ENCODE measurements at places on chromosomes 7 and 10.

GRCh38 chr10:1360558-1361164, 304.5 kb downstream of the WDR37 start:
- no peak for DNase-seq

- DNase-seq, result no peak
Observed at GRCh38 chr10:132725202-132725601, 60.7 kb downstream of the NKX6-2 start.

GRCh38 chr7:47484923-47485639, 96.8 kb downstream of the TNS3 start:
- no peak for DNase-seq

- DNase-seq, result no peak
Observed at GRCh38 chr7:116591202-116592040, 66.6 kb downstream of the CAV1 start.

- DNase-seq, result no peak
Observed at GRCh38 chr10:57638411-57638810, 629.3 kb downstream of the IPMK start.

- DNase-seq, result no peak
Observed at GRCh38 chr10:45627412-45628048, 45.0 kb downstream of the ZFAND4 start.

DNA sequence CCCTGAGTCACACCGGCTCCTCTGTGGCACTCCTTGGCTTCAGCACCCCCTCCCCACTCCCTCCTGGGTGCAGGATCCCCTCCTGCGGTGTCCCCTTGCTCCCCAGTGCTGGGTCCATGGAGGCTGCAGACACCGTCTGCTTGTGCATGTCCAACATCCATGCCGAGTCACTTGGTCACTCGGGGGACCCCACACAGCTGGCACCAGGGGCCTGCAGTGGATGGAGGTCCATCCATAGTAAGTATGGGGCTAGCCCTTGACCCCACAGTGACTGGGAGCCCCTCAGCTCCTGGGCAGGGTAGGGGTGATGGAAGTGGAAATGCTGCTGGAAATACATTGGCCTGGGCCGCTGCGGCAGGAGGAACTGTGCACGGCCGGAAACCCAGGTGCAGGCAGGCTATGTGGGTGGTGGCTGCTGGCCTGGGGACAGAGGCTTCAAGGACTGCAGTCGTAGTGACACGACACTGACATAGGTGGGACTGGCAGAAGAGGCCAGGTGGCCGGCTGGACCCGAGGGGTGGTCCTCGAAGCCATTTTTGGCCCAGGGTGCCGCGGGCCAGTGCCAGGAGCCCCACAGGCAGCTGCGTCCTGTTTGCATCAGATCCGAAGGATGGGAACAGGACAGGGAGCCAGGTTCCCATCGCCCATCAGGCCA, 58.9 kb downstream of the GLRX3 start:
- no peak for DNase-seq

DNA sequence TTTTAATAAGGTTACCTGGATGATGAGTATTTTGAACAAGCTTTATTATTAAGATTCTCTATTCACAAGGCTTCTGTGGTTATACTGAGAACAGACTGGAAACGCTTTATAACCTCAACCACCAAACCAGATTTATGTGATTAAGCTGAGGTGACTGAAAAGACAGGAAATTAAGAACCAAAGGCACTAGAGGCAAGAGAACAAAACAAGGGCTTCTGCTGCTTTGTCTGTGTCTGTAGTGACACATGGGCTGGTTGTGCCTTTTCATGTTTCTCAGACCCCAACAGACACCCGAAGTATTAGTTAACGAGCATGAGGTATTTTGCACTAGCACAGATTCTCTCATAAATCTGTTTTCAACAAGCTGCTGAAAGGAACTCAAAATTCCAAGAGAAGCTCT, 64.4 kb downstream of the RAPGEF5 start:
- DNase-seq, result no peak

DNA sequence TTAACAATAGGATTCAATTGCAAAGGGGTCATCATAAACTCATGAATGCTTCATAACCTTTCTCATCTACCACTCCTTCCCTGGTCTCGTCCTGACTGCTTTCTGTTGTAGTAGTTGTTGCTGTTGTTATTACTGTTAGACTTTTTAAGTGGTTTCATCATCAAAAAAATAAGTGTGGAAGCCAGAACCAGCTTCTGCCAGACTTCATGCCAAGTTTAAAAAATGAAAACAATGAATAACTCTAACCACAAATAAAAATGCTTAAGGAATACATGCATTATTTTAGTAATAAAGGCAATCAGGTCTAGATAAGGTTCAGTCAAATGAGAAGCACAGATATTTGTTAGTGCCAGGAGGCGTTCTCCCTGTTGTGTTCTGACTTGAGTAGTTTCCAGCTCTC, 85.4 kb downstream of the PCLO start:
- DNase-seq, result no peak

DNA sequence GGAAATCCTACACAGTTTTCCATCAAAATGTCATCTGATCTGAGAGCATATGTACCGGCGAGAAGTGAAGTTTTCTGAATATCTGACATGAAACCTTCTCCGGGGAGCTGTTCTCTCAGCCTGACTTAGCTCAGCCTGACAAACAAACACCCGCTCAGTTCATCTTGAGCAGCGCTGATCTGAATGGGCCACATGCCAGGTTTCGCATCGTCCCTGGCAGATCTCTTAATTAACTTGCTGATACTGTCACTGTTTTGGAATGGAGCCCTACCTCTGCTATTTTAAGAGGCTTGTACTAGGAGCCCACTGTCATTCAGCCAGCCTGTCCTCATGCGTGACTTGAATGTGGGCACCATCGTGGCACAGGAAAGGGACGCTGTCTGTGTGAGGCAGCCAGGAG, 109.2 kb downstream of the STRA8 start:
- DNase-seq, result no peak

DNA sequence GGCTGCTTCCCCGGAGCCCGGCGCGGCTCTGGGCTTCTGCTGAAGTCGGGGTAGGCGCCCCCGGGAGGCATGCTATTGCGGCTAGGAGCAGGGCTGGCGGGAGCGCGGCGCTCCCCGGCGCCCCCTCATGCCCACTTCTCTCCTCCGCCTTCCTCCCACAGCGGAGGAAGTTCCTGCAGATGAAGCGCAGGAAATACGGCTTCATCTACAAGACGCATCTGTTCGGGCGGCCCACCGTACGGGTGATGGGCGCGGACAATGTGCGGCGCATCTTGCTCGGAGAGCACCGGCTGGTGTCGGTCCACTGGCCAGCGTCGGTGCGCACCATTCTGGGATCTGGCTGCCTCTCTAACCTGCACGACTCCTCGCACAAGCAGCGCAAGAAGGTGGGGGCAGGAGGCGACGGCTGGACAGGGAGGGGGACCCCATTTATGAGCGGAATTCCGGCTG, 479 bp downstream of the CYP26A1 start:
- no peak for DNase-seq

- no peak for DNase-seq
Observed at GRCh38 chr10:51201947-51202346, 127.7 kb downstream of the PRKG1 start.

GRCh38 chr7:155425887-155426286, 32.0 kb upstream of the EN2 start:
- DNase-seq, result no peak

- DNase-seq, result no peak
Observed at GRCh38 chr7:147857152-147858140, 733.1 kb upstream of the C7orf33 start.

DNA sequence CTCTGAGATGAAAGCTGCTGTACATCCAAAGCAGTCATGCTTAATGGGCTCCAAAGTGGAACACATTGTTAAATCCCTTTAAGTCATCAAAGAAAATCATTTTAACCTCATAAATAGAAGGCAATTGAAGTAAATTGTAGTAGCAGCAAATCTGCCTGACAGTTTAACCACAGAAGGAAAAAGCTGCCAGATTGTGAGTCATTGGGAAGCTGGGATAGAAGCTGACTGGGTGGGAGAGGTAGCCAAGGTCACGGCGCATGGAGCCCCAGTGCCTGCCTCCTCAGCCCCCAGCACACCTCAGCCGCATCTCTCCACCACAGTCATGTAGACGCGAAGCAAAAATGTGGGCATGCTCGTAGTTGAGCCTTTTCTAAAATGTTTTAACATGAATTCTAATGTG, 44.0 kb downstream of the TARP start:
- no peak for DNase-seq

- DNase-seq, result no peak
Observed at GRCh38 chr7:38215115-38215514, 37.1 kb downstream of the STARD3NL start.

DNA sequence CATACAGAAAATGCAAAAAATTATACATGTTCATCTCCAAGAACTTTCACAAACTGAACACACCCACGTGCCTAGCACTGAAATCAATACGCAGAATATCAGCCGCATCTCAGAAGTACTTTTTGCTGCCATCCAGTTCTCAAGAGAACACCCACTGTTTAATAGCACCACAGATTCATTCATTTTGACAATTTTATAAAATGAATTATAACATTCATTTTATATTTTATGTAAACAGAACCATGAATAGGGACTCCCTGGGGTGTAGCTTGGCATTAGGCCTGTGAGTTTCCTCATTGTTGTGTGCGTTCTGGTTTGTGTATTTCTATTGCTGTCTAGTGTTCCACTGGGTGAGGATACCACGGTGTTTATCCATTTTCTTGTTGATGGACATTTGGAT, 77.3 kb upstream of the PIP4K2A start:
- DNase-seq, result no peak

GRCh38 chr7:105808703-105809590, 67.5 kb downstream of the ATXN7L1 start:
- DNase-seq, result no peak

GRCh38 chr10:126588024-126588423, 82.5 kb downstream of the C10orf90 start:
- no peak for DNase-seq

DNA sequence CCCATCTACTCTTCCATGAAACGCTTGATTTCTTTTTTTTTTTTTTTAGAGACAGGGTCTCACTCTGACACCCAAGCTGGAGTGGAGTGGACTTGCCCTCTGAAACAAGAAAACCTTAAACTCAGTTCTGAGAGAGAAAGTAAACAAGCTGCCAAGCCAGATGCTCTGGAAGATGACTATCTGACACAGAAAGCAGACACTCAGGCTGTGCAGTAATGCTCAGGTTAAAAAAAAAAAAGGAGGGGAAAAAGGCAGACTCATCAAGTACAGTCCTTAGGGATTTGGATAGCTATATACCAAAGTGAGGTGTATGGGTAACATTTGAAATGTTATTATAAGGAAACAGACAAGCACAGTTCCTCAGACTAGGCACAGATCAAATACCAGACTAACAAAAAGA, 80.5 kb downstream of the IDE start:
- no peak for DNase-seq

GRCh38 chr7:16594676-16595075, 50.9 kb downstream of the ANKMY2 start:
- no peak for DNase-seq

DNA sequence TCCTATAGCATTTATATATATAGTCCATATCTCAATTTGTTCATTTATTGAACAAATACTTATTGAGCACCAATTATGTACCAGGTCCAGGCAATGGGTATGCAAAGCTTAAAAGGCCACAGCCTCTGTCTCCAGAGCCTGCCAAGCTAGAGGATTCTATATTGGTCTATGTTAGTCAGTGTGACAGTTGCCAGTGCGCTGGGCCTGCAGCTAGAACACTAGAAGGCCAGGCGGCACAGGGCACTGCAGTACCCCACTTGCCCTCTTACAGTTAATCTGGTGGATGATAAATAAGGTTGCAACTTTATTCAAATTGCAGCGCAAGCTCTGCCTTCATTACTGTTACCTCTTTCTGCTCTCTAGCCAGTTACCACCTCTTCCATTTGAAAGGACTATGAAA, 68.8 kb downstream of the PPP1R3C start:
- DNase-seq, result no peak

DNA sequence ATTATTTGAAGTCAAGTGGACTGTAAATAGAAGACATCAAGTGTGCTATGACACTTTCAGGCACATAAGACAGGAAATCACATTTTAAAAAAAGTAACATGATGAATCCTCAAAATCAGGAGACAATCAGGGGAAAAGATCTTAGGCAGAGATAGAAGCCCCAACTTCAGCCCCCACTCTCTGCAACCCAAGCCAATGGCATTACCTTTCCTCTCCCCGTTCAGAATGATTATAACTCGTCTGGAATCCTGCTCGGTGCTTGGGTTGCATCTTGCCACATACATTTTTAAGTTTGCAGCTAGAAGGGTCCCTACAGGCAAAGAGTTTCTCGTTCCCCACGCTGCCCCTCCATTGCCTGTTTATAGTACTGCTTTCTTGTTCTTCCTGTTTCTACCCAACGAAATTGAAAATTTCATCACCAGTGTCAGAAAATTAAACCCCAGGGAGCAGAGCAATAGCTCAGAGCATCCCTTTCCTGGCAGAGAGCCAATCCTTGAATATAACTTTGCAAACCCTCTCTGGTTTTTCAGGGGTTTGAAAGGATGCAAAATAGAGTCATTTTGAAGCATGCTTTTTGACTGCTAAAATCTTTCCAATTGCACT, 260.5 kb upstream of the AOAH start:
- DNase-seq, result no peak

- DNase-seq, result no peak
Observed at GRCh38 chr10:53325066-53325465, 552.5 kb upstream of the MBL2 start.

DNA sequence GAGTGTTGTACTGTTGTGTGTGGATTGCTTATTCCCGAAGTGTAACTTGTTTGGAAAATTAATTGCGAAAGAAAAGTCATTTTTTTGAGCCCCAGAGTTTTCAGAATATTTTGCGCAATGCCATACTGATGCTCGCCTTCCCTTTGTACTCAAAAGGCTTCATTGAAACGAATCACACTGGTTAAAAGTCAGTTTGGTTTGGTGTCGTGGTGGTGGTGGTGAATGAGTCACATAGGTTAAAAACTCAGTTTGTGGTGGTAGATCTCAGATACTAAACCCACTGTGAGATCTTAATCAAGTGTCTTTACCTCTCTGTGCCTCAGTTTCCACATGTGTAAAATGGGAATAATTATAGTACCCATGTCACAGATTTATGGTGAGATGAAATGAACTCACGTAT, 61.1 kb upstream of the IL6 start:
- DNase-seq, result no peak

DNA sequence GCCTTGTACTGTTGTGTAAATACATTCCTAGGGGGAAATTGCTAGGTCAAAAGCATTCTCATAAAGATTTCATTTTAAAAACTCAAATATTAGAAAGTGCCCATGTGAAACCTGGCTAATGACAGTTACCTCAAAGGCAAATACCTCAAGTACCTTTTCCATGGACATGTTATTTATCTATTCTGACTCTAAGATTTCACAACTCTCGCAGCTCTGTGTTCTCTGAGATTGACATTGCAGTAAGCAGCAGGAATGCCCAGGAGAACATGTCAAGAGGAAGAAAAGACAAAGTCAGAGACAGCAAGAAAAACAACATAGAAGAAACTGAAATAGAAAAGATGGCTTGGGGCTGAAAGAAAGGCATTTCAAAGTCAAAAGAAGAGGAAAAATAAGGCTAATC, 187.4 kb downstream of the CYP26A1 start:
- DNase-seq, result no peak

- no peak for DNase-seq
Observed at GRCh38 chr7:78095549-78095948, 297.0 kb downstream of the PHTF2 start.
